SJSA1 (cell line): ENCODE measurements at places on chromosomes 1 and 21. TPM values are rescaled to one million over a fixed set of nuclear protein-coding genes. Genes with fewer than 3 reads are reported as not detected.

The TFAP2E gene
- not detected in 2 replicates for total RNA-seq

The TPTE gene
- total RNA-seq, result not detected in 2 replicates

DNA sequence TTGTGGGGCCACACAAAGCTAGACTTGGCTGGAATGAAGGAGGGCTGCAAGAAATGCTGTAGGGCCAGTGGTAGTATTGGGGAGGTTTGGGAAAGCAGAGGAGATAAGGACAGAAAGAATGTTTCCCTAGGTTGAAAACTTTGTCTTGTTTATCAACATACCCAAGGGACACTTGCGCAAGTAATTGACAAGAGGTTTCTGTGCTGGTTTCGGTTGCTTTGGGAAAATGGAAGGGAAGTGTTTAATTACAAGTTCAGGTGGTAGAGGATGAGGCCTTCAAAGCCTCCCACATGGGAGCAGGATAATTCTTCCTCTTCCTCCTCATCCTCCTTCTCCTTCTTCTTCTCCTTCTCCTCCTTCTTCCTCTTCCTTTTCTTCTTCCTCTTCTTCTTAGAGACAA lies 182.1 kb upstream of the LMO4 start:
- H3K4me1 ChIP-seq, result peaks cover 19% of the 10 kb centered on the region
- no peak overlapping the region for H3K4me3 ChIP-seq
- H3K27me3 ChIP-seq, result no peaks in the 10 kb centered on the region

DNA sequence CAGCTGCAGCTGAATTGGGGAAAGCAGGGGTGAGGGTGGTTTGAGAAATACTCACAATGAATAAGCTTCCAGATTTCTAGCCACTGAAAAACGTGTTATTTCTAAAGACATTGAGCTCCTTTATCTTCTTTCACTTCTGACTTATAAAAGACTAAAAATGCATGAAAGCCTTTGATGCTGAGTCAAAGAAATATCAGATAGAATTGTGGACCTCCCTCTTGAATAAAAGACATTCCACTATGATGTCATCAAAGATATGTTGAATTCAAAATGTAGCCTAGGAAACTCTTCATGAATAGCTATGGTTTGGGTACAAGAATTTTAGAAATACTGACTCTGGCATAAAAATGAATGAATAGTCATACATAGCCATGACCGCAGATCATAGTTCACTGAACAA lies 44.7 kb upstream of the COL24A1 start:
- H3K27me3 ChIP-seq, result no peaks in the 10 kb centered on the region
- no peaks in the 10 kb centered on the region for H3K36me3 ChIP-seq
- H3K4me1 ChIP-seq, result no peaks in the 10 kb centered on the region
- no peak for DNase-seq
- H3K27ac ChIP-seq, result no peak overlapping the region

DNA sequence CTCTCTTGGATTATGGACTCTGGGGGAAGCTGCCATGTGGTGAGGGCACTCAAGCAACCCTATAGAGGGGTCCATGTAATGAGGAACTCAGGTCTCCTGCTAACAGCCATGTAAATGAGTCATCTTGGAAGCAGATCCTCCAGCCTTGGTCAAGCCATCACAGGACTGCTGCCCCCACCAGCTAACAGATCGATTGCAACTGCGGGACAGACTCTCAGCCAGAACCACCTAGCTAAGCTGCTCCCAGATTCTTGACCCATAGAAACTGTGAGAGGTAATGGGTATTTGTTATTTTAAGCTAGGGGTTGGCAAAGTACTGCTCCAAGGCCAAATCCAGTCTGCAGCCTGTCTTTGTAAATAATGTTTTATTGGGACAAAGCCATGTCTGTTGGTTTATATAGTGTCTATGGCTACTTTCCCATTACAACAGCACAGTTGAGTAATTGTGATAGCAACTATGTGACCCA lies 27.6 kb upstream of the MAP3K7CL start:
- no peaks in the 10 kb centered on the region for H3K36me3 ChIP-seq
- no peaks in the 10 kb centered on the region; the same call in 1 of the 2 replicates for H3K4me1 ChIP-seq
- no peak for DNase-seq
- H3K27me3 ChIP-seq, result no peaks in the 10 kb centered on the region

The UBXN10 gene
- not detected in 2 replicates for total RNA-seq

The ARTN gene
- total RNA-seq, result not detected in 2 replicates

DNA sequence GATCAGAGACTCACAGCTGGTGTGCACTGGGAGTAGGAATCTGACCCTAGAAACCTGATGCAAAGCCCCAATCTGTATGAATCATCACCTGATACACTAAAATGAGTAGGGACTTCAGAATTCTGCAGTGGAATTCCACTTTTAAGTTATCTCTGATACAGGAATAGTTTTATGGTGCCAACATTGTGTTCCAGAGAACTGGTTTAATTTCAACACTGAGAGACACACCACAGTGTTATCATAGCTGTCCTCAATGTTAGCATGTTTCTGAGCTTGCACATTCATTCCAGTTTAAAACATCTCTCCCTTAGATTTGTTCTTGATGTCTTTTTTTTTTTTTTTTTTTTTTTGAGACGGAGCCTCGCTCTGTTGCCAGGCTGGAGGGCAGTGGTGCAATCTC lies 7.1 kb downstream of the UTS2 start:
- no peak overlapping the region for H3K4me3 ChIP-seq
- no peak for DNase-seq
- H3K4me1 ChIP-seq, result peaks cover 7% of the 10 kb centered on the region

DNA sequence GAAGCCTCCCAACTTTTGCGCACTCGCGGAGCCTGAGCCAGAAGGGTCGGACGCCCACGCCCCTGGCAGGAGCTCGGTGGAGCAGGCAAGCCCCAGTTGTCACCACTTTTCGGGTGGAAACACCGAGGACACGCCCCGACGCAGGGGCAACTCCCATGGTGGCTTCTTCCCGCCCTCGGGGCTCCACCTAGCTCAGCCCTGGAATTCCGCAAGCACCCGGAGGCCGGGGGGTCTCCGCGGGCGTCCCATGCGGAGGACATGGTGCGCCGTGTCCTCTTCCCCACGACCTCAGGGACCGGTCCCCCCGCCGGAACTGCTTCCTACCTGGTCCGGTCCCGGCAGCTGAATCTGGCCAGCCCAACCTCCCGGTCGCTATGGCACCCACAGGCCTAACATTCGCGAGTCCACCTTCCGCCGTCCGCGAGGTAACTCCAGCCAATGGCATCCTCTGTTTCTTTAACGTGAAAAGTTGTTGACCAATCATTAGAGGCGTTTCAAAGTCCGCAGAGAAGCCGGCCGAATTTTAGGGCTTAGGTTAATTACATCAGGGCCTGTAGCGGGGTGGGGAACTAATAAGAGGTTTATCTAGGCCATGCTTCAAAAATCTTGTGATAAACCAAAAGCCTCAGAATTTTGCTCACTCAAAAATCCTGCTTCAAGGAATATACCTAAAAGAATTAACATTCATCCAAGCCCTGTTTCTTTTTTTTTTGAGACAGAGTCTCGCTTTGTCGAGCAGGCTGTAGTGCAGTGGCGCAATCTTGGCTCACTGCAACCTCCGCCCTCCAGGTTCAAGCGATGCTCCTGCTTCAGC lies at the start of gene STPG1:
Gene STPG1 (minus strand): TSS at position 433 of the 814 bp plus-strand sequence. CDS start 12,394 bp downstream, outside the sequence.
- H3K4me1 ChIP-seq, result peaks cover 71% of the 10 kb centered on the region
- H3K27me3 ChIP-seq, result no peaks in the 10 kb centered on the region
- H3K36me3 ChIP-seq, result peaks cover 21% of the 10 kb centered on the region
- peak within 1 kb of the TSS; percentile 96 for H3K27ac ChIP-seq
- peak within 1 kb of the TSS; percentile 73 for H3K4me3 ChIP-seq

DNA sequence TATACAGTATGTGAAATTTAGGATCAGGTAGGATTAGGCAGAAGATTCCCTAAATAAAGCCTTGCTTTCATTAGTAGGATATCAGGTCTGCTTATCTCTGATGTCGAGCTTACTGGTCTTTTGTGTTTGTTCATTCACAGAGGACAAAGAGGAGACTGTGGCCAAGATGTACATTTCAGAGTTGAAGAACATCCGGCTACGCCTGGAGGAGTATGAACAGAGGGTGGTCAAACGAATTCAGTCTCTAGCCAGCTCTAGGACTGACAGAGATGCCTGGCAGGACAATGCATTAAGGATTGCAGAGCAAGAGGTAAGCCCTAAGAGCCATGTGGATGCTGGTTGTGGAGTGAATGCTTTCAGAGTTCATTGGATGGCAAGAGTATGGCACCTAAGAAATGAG lies 106.2 kb downstream of the MACF1 start:
- H3K27ac ChIP-seq, result no peak overlapping the region
- no peak overlapping the region for H3K4me3 ChIP-seq
- no peaks in the 10 kb centered on the region for H3K27me3 ChIP-seq
- peaks cover 58% of the 10 kb centered on the region for H3K36me3 ChIP-seq
- H3K4me1 ChIP-seq, result no peaks in the 10 kb centered on the region

DNA sequence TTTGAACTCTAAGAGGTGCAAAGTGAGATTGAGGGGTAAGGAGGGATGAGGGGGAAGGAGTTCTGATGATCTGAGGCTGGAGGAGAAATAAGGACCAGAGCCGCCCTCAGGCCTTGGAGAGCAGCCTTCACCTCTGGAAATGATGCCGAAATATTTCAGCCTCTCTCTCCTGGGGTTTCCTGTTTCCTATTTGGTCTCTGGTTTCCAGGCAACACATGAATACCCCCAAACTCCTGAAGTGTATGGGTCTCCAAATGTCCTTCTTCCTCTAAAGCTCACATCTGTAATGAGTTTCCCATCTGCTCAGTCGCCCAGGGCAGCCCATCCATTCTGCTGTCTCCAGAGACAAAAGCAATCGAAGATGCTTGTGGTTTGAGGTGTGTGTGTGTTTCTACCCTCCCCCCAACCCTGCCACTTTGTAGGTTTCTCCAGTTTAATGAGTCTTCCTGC lies 52.0 kb upstream of the FAM20B start:
- no peak overlapping the region for H3K4me3 ChIP-seq
- H3K36me3 ChIP-seq, result no peaks in the 10 kb centered on the region
- no peaks in the 10 kb centered on the region for H3K27me3 ChIP-seq
- no peak for DNase-seq
- no peaks in the 10 kb centered on the region for H3K4me1 ChIP-seq

GRCh38 chr1:152039461-152039860 lies 2.7 kb upstream of the S100A11 start:
- DNase-seq, result no peak
- H3K27me3 ChIP-seq, result peaks cover 5% of the 10 kb centered on the region
- H3K4me1 ChIP-seq, result peaks cover 15% of the 10 kb centered on the region
- H3K4me3 ChIP-seq, result no peak overlapping the region
- H3K36me3 ChIP-seq, result peaks cover 5% of the 10 kb centered on the region; the same call in 1 of the 2 replicates

- H3K4me3 ChIP-seq, result no peak overlapping the region
- H3K27ac ChIP-seq, result no peak overlapping the region
- H3K27me3 ChIP-seq, result no peaks in the 10 kb centered on the region
- no peaks in the 10 kb centered on the region for H3K4me1 ChIP-seq
- no peak for DNase-seq
Measured at GRCh38 chr1:61682891-61683290, 42.0 kb downstream of the TM2D1 start.

DNA sequence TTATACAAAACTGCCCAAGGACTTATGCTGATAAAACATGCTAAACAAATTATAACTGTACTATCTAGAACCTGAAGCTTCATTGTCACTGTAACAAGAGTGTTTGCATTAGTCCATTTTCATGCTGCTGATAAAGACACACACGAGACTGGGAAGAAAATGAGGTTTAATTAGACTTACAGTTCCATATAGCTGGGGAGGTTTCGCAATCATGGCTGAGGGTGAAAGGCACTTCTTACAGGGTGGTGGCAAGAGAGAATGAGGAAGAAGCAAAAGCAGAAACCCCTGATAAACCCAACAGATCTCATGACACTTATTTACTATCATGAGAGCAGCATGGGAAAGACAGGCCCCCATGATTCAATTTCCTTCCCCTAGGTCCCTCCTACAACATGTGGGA lies 100.4 kb downstream of the SPATA6 start:
- DNase-seq, result no peak
- no peak overlapping the region for H3K4me3 ChIP-seq
- no peak overlapping the region for H3K27ac ChIP-seq
- H3K36me3 ChIP-seq, result no peaks in the 10 kb centered on the region
- no peaks in the 10 kb centered on the region for H3K27me3 ChIP-seq
- no peaks in the 10 kb centered on the region for H3K4me1 ChIP-seq

DNA sequence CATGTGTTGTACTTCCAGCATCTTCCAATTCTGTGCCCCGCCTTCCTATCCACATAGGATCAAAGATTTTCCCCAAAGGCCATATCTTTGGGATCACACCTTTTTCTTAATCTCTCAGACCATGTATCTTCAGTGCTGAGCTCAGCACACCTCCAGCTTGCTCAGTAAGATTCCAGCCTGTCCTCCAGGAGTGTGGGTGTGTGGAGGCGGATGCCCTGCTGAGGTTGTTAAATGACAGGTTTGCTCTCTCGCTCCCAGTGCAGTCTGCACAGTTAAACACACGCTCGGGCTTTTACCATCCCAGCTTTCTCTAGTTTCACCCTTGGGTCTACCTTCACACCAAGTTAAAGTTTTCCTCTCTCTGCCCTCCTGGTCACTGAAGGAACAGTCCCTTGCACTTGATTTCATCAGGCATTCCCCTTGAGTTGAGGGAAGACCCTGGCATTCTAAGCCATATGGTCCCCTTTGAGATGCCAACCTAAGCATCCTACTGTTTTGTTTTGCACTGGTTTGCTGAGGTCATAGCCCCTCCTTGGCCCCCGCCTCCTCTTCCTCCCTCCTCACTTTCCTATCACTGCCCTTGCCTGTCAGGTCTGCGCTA lies 13.7 kb downstream of the MYOG start:
- DNase-seq, result no peak
- no peak overlapping the region for H3K4me3 ChIP-seq
- no peak overlapping the region for H3K27ac ChIP-seq
- 0 out of 2 replicates have a peak, but pooled peaks cover 12% of the 10 kb centered on the region for H3K27me3 ChIP-seq

DNA sequence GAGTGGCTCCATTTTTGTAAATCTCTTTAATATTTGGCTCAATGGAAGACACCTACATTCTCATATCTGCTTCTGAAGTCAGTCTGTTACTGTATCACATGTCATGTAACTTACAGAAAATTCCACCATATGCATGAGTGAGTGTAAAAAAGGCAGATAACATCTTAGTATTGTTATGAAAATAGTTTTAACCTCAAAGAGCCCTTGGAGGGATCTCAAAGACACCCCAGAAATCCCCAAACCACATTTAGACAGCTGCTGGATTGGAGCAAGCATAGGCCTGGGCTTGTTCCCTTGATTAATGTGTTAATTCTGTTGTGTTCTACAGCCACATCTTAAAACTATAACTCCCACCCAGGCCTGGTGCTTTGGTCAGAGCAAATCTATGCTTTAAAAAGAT lies 16.9 kb downstream of the MACO1 start:
- no peaks in the 10 kb centered on the region for H3K27me3 ChIP-seq
- H3K4me3 ChIP-seq, result no peak overlapping the region
- H3K27ac ChIP-seq, result no peak overlapping the region
- no peak for DNase-seq
- H3K4me1 ChIP-seq, result no peaks in the 10 kb centered on the region

DNA sequence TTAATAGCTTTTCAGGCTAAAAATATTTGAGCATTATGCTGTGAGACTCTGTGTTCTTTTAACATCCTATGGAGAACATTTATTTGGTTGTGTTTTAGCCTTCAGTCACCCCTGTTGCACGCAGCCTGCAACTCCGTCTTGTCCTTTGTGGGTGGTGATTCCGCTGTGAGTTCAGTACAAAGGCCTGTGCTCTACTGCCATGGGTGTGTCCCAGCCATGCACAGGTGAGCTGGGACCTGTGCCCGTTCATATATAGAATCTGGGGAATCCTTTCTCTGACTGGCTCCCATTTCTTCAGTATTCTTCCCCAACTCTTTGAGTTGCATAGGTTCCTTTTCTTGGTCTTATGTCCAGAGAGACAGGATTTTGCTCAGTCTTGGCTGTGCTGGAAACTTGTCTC lies 61.4 kb downstream of the ACTL8 start:
- no peak overlapping the region for H3K27ac ChIP-seq
- no peak for DNase-seq
- H3K4me3 ChIP-seq, result no peak overlapping the region
- H3K27me3 ChIP-seq, result peaks cover 22% of the 10 kb centered on the region

The CLEC20A gene
- total RNA-seq, result not detected in 2 replicates
